ENCODE measurements at places on chromosomes 5 and 9. TPM values are rescaled to one million over a fixed set of nuclear protein-coding genes. Genes with fewer than 3 reads are reported as not detected.

GRCh38 chr5:117588611-117589010 lies 1014.0 kb upstream of the SEMA6A start:
- H3K4me1 ChIP-seq: no peaks in the 10 kb centered on the region
- no peak overlapping the region for H3K27ac ChIP-seq
- H3K27me3 ChIP-seq: no peaks in the 10 kb centered on the region
- H3K36me3 ChIP-seq: no peaks in the 10 kb centered on the region

DNA sequence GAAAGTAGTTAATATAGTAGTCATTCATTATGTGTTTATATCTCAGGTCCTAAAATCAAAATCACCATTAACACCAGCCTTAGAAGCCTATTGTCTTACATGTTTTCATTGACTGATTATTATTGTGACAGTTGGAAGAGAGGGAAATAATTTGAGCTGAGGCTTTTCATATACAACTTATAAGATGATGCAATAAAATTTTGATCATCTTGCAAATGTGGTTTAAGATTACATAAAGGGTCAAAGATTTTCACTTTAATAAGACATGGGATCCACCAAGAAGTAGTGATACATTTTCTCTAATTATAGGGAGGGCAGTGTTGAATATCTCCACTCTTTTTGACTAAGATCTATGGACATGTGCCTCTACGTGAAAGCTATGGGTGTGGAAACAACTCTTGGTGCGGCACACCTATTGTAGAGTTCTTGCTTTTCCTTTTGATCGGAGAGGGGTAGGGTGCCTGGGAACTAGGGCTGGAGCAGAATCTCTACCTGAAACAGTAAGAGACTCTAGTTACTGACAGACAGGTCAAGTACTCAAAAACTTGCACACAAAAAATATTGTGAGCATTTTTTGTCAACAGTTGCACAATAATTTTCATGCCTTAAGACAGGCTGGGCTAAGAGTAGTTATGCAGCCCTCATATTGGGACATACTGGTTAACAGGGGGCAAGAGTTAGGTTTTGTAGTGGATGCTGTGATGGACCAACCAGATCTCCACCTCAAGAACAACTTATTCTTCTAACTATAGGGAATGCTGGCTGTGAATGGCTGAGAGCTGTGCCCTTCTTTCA lies 139.3 kb upstream of the FST start:
- H3K36me3 ChIP-seq: no peaks in the 10 kb centered on the region
- no peak overlapping the region for H3K4me3 ChIP-seq
- H3K4me1 ChIP-seq: no peaks in the 10 kb centered on the region
- DNase-seq: no peak
- H3K27ac ChIP-seq: no peak overlapping the region
- H3K27me3 ChIP-seq: no peaks in the 10 kb centered on the region

DNA sequence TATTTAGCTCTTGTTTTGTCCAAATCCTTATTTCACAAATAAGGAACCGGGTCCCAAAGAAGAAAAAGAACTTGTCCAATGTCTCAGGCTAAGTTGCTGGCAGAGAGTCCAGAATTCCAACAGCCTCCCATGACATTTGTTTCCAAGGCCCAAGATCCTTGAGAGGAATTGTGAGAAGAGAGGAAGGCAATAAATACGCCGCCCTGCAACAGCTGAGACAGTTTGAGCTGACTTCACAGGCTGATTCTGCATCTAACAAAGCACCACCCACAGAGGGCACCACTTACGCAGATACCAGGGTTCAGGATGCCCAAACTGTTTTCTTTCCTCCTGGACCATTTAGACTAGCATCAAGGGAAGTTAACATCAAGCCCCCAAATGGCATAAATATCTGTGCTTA lies 211.3 kb downstream of the FAM114A2 start:
- no peak for DNase-seq
- H3K27ac ChIP-seq: no peak overlapping the region
- H3K4me1 ChIP-seq: no peaks in the 10 kb centered on the region
- H3K4me3 ChIP-seq: no peak overlapping the region

- H3K4me3 ChIP-seq: no peak overlapping the region
- no peaks in the 10 kb centered on the region for H3K4me1 ChIP-seq
- H3K27ac ChIP-seq: no peak overlapping the region
- no peaks in the 10 kb centered on the region for H3K36me3 ChIP-seq
These were observed 376.4 kb downstream of the OSTF1 start for GRCh38 chr9:75464726-75465125.

GRCh38 chr5:150340614-150341255 lies 16.8 kb upstream of the TCOF1 start:
- H3K27me3 ChIP-seq: no peaks in the 10 kb centered on the region
- DNase-seq: no peak
- H3K27ac ChIP-seq: no peak overlapping the region
- no peaks in the 10 kb centered on the region for H3K36me3 ChIP-seq

DNA sequence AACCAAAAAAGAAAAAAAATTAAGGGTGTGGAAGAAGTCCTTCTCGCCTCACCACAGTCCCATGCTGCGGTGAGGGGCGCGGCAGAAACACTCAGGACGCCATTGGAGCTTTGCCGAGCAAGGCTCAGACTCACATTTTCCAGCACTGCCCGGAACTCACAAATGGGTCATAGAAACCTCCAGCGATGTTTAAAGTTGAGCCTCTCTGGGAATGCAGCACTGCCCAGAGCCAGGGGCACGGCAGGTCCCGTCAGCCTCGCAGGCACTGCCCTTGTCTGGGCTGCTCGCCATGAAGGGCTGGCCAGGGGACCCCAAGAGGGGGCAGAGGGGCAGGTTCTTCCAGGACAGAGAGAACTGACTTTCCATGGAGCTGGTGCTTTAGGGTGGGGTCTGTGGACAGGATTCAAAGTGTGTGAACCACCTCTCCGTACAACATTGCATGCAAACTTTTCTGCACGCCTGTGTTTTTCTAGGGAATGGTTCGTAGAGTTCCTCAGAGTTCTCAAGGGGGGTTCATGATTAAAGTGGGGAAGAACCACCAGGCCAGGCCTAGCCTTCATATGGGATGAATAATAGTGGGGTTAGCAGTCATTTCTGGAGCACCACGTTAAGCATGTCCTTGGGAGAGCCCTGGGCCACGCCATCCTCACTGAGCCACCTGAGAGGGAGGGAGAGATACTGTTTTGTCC lies 38.4 kb downstream of the PRRX2 start:
- peak overlapping the region; percentile 88 for H3K27ac ChIP-seq
- H3K36me3 ChIP-seq: no peaks in the 10 kb centered on the region
- peaks cover 18% of the 10 kb centered on the region for H3K4me1 ChIP-seq

DNA sequence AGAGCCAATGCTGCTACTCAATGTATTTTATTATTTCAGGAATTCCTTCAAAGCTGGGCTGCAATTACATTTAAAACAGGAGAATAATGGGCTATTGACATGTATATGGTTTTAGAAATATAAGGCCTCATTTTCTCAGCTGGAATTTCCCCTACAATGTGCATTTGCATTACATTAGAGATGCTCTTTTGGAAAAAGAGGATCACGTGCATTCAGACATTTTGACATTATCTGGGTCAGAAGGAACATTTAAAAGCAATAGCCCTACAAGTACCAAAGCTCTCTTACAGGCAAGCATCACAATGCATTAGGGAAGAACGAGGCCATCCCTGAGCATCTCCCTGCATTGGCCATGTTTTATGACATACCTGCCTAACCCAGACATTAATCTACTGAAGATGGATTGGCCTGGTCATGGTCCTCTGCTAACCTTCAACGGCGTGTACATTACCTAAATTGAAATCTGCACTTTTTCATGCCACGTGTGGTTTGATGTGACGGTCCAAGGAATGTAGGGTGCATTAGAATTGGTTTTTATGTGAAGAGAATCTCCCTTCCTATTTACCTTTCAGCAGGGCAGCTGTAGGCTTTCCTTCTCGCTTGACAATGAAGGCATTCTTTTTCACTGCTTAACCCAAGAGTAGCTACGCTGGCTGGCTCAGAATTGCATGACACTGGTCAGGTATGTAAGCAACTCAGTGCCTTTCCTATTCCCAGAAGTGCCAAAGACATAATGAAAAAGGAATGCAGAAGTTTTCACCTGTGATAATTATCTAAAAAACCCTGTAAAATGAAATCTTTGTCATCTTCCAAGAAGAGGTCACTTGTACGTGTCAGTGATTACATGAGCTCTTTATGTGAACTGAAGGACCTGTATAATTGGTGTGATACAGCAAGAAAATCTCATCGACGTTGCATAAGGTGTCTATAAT lies 212.3 kb upstream of the MPDZ start:
- peaks cover 7% of the 10 kb centered on the region for H3K4me1 ChIP-seq
- H3K27me3 ChIP-seq: no peaks in the 10 kb centered on the region
- H3K36me3 ChIP-seq: no peaks in the 10 kb centered on the region
- H3K27ac ChIP-seq: no peak overlapping the region
- no peak overlapping the region for H3K4me3 ChIP-seq
- DNase-seq: no peak

The MEF2C gene
- polyA plus RNA-seq: 6.0 TPM

- H3K36me3 ChIP-seq: no peaks in the 10 kb centered on the region
- no peak overlapping the region for H3K4me3 ChIP-seq
- no peak overlapping the region for H3K27ac ChIP-seq
- no peak for DNase-seq
These were observed 8.8 kb upstream of the SLC6A18 start for GRCh38 chr5:1216211-1216917.
